BE2C (cell line): ENCODE measurements at places on chromosomes 5 and 9.

DNA sequence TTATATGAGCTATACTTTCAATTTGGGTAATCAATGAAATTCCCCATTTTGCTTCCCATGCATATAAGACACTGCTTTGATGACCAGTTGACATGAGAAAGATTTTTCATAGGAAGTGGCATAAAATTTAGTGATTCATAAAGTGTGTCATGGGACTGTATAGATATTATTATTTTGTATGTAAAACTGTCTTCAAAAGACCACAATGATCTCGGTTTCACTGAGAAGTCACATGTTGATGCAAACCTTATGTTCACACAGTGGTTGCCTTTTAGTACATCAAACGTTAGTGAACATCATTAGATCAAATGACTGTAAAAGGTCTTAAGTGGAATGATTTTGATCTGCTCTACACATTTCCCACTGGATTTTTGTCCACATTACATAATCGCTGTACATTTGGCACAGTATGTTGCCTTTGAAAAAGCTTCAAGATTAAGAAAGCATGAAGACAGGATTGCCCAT lies 349.2 kb upstream of the MEF2C start:
- DNase-seq, result no peak

GRCh38 chr9:13484186-13484585 lies 204.7 kb upstream of the MPDZ start:
- DNase-seq, result no peak

GRCh38 chr9:95809686-95810085 lies 65.8 kb upstream of the ERCC6L2 start:
- no peak for DNase-seq

DNA sequence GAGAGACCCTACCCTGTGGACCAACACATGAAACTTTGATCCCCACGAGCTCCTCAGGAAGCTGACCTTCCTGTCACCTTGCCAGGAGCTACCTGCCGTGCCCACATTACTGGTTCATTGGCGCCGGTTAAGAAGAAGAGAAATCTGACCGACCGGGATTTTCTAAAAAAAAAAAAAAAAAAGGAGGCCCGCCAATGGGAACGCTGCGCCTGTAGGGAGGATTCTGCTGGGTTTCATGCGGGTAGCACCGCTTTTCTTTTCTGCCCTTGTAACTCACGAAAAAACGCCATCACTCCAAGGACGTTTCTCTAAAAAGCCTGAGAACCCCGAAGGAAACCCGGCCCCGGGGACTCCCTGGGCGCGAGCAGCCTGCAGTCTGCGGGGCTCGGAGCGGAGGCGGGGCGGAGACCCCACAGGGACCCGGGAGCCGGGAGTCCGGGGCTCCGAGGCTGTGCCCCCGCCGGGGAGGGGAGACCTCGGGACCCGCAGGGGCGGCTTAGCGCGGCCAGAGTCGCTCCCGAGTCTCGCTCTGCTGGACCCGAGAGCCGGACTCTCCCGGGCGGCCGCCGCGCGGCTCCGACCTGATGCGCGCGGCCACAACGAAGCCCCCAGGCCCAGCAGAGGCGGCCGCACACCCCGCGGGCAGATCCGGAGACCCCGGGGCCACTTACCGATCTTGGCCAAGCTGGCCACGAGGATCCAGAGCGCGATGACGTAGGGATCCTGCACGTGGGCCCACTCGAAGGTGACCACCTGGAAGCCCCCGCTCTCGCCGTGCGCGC lies 617 bp downstream of the SLC9A3 start:
- DNase-seq, result no peak

GRCh38 chr5:76637490-76637889 lies 14.3 kb upstream of the F2RL2 start:
- DNase-seq, result no peak

DNA sequence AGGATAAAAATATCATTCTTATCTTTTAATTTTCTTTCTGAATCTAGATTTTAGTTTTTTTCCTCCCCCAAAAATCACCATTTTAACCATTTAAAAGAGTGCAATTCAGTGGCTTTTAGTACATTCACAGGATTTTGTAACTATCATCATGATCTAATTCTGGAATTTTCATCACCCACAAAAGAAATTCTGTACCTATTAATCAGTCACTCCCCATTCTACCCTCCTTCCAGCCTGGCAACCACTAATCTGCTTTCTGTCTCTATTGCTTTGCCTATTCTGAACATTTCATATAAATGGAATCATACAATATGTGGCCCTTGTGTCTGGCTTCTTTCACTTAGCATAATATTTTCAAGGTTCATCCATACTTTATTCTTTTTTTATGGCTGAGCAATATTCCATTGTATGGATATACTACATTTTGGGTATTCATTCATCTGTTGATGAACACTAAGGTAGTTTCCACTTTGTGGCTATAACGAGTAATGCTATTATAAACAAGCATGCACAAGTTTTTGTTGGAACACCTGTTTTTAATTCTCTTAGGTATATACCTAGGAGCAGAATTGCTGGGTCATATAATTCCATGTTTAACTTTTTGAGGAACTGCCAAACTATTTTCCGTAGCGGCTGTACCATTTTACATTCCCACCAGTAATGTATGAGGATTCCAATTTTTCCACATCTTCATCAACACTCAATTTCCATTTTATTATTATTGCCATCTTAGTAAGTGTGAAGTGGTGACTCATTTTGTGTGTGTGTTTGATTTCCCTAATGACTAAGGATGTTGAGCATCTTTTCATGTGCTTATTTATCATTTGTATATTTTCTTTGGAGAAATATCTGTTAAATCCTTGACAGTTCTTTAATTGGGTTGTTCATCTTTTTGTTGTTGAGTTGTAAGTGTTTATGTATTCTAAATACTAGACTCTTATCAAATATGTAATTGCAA lies 340.3 kb downstream of the CWC27 start:
- no peak for DNase-seq

- no peak for DNase-seq
Measured at GRCh38 chr5:170480260-170480659, 23.6 kb upstream of the KCNIP1 start.

- no peak for DNase-seq
Measured at GRCh38 chr5:40932766-40933165, 23.5 kb downstream of the C7 start.

- DNase-seq, result no peak
Measured at GRCh38 chr5:109450129-109450877, 40.5 kb upstream of the PJA2 start.

DNA sequence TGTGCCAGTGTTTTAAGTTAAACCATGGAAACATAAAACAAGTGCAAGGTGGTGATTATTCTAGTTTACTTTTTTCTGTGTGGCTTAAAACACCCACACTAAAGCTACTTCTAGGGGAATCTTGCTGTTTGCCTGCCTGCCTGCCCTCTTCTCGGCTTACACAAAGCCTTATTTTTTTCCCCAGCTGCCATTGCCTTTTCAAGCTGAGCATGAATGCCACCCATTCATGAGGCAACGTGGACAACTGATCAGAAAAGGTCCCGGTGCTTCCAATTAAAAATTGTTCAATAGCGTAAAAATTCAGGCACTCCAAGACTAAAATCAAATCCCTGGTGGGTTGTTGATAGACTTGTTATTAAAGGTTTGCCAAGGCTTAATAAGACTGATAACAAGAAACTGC lies 401.4 kb downstream of the TMEM161B start:
- DNase-seq, result no peak

DNA sequence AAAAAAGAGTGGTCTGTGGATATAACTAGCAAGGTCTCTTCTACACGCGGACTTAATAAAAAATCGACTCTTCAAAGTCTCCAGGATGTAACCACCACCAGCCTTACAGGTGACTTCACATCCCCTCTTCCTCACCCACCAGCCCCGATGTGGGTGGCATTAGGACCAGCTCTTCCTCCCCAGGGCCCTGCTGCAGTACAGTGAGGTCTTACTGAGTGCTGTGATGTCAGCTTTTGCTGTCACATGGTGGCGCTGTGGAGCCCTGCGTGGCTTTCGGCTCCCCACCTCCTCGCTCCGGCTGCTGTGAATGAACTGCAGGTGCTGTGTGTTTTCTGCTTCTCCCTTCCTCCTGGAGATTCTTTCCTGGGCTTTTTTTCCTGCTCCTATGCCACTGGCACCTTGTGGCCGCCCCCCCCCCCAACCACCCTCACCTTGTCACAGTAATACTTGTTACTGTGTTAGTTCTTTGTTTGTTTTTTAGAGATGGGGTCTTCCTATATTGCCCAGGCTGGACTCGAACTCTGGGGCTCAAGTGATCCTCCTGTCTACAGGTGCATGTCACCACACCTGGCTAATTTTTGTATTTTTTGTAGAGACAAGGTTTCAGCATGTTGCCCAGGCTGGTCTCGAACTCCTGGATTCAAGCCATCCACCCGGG lies 15.8 kb upstream of the RAPGEF1 start:
- peak; percentile 91 for DNase-seq

GRCh38 chr5:74105126-74105780 lies 479.3 kb downstream of the ARHGEF28 start:
- DNase-seq, result no peak

- peak; percentile 78 for DNase-seq
Measured at GRCh38 chr5:170791325-170791954, 7.9 kb downstream of the GABRP start.

DNA sequence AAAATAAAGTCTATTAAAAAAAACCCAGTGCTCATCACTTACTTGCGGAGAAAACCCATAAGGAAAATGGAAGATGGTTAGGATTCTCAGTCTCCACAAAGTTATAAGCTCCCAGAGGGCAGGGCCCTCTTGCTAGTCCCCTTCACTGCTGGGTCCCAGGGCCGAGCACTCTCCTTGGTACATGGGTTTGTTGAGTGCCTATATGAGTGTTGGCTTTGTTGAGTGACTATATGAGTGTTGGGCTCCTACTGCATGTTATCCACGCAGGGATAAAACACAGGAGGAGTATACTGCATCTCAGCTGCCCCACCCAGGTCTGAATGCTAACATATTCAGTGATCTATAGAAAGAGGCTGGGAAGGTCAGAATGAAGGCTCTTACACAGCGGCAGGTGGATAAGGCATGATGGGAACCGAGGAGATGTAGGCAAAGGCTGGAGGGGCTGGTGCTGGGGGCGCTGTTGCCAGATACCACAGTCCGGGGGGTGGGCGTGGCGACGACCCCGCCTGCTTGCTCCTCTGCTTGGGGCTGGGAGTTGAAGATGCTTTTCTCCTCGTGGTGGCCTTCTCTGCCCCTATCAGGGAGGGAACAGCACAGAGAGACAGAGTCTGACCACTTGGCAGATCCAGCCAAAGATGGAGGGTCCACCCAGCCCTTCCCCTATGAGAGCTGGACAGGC lies 11.6 kb downstream of the ORM2 start:
- DNase-seq, result no peak

DNA sequence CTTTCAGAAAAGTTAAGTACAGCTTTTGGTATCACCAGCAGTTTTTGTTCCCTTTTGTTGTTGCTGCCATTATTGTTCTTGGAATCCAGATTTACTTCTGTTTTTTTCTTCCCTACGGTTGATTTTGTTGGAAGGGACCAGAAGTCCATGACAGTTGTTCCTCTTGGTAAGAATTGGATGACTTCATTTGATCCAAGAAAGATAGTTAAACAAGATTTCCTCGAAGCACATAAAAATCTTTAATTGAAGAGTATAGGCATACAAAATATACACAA lies 65.4 kb downstream of the CDC42SE2 start:
- DNase-seq, result no peak

GRCh38 chr9:19516348-19516747 lies 107.5 kb downstream of the ACER2 start:
- DNase-seq, result no peak

DNA sequence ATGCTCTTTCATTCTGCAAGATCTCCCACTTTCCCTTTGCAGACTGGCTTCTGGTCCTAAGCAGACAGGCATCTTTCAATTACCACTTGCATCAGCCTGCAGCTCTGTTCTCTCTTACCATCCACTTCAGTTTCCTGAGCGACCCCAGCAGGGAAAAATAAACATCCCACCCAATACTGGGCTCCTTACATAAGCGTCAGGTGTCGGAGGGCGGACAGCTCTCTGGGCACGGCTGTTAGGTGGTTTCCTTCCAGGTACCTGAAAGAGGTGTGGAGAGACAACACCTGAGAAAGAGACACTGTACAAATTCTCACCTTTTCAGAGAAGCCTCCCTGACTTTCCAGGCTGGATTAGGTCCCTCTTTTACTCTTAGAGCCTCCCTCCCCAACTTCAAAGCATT lies 145.1 kb upstream of the PANK3 start:
- no peak for DNase-seq

GRCh38 chr5:139371482-139372435 lies 11.3 kb downstream of the SLC23A1 start:
- no peak for DNase-seq

DNA sequence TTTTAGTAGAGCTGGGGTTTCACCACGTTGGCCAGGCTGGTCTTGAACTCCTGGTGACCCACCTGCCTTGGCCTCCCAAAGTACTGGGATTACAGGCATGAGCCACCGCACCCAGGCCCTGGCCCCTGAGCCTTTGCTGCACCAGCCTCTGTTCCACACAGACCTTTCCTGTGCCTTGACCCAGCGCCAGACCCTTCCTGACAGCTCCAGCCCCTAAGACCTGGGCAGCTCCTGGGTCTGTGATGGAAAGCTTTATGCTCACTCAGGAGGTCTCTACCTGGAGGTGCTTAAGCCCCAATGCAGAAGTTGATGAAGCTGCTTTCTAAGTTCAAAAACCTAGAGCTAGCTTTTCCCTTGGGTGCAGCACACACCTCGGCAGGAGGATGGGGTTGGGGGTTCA lies 58.8 kb upstream of the NEK6 start:
- DNase-seq, result no peak

- no peak for DNase-seq
Measured at GRCh38 chr9:69916950-69917349, 96.3 kb downstream of the CFAP95 start.

- no peak for DNase-seq
Measured at GRCh38 chr5:111596705-111597104, 84.4 kb upstream of the STARD4 start.

GRCh38 chr5:39539470-39539869 lies 114.7 kb upstream of the DAB2 start:
- no peak for DNase-seq

DNA sequence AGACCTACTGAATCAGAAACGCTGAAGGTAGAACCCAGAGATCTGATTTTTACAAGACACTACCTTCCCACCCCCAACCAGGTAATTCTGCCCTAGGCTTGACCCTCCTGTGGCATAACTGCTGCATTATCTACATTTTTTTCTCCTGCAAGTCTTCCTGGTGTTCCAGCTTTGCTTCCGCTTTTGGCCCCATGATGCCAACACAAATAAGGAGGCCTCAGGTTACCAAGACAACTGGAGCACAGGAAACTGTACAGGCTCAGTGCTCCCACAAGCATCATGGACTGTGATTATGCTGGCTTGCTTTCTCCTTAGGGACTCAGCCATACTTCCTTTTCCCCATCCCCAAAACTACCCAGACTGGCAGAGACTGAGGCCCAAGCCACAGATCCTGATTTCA lies 6.6 kb upstream of the MSMP start:
- no peak for DNase-seq

GRCh38 chr9:137301081-137301947 lies 757 bp downstream of the NRARP start:
- DNase-seq, result peak; percentile 75

- no peak for DNase-seq
Measured at GRCh38 chr5:158594595-158595242, 505.0 kb downstream of the EBF1 start.

GRCh38 chr5:11214864-11215644 lies 454.0 kb upstream of the DAP start:
- no peak for DNase-seq
